DMS53 (cell line): ENCODE measurements at places on chromosomes 4 and X.

GRCh38 chr4:30653291-30653690, 66.9 kb upstream of the PCDH7 start:
- no peak for DNase-seq

GRCh38 chrX:33252306-33252825, 41.0 kb upstream of the DMD start:
- peak; percentile 11 for DNase-seq

- no peak for DNase-seq
Observed at GRCh38 chr4:780716-781492, 45.0 kb downstream of the CPLX1 start.

DNA sequence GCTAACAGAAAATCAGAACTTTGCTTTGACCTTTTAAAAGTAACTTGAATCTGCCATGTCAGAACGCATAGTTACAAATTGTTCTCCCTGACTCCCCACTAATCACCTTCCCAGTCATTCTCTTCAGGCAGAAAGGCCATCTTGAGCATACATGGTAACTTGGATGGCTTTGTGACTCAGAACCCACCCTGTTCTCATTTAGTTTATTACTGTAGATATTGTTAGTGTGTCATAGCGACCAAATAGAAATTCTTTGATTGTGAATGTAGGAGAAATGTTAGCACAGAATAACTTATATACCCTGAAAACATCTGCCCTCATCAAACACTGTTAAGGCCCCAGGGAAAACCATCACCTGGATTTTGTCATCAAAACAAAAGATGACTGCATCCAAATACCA, 382.0 kb downstream of the MAGEB5 start:
- DNase-seq, result no peak

GRCh38 chr4:83758285-83758684, 222.4 kb downstream of the GPAT3 start:
- no peak for DNase-seq

GRCh38 chrX:35858906-35859305, 60.6 kb upstream of the CFAP47 start:
- no peak for DNase-seq

DNA sequence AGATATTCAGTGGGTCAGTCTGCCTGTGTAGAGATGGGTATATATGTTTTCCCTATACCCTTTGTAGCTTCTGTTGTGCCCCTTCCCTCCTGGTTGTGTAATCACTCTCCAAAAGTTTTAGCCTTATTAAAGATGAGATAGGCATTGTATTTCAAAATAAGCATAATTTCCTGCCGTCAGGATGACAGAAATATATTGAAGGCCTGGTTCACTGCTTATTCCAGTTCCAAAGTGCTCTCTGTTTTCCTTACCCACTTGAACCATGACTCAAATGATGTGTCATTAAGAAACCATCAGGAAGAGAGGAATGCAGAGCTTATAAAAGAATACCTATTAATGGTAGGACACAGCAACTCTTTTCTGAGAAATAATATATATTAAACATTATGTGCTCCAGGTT, 178.5 kb downstream of the GABRB1 start:
- DNase-seq, result peak; percentile 74

DNA sequence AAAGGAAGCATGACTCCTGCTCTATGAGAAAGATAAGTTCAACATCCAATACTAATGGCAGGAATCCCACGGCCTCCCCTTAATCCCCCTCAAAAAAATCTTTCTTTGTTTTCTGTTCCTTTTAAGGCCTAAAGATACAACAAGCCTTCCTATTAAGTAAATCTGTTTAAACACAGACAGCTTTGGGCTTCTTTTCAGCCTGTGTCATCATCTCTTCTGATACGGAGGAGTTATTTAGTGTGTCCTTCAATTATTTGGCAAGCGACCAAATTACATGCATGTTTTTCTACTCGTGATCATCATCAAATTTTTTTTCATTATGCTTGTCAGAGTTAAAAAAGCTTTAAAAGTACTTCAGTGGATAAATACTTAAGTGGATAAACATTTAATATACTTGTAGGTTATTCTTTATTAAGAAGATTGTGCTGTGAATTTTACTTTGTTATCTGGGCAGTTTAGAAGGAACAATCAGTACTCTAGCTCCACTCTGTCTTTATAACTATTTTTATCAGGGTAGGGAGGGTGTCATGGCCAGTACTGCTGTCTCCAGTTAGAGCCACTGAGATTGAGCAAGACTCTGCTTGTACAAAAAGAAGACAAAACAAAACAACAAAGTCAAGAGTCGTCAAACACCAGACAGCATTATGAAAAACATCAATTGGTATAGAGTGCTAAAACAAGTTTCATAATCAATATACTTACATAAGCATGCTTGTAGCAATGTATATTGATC, 210.7 kb downstream of the PRR32 start:
- no peak for DNase-seq

GRCh38 chrX:111123606-111124179, 27.7 kb downstream of the PAK3 start:
- no peak for DNase-seq
